ENCODE measurements at places on chromosomes 13 and 19.

GRCh38 chr13:44648392-44649103, 72.4 kb upstream of the TSC22D1 start:
- no peak for DNase-seq

- DNase-seq = no peak
Observed at GRCh38 chr13:47869776-47870175, 131.3 kb downstream of the SUCLA2 start.

GRCh38 chr19:5335593-5335992, 5.0 kb downstream of the PTPRS start:
- DNase-seq = no peak

- no peak for DNase-seq
Observed at GRCh38 chr19:45554481-45554880, 30.1 kb downstream of the OPA3 start.

- no peak for DNase-seq
Observed at GRCh38 chr13:103164251-103164650, 98.0 kb upstream of the SLC10A2 start.

DNA sequence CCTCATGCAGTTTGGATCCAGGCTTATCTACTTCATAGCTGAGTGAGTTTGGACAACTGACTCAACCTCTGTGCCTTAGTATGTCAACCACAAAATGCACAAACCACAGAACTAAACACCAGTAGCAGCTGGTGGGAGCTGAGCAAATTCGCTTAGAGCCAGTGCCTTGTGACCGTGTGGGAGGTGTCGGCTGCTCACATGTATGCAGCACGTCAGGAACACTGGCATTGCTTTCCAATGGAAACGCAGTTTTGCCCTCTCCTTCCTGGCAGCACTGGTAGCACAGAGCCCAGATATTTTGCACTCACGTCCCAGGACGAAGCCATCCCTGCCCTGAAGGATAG, 8.3 kb upstream of the NTN5 start:
- no peak for DNase-seq

- no peak for DNase-seq
Observed at GRCh38 chr13:98297051-98297450, 120.0 kb upstream of the RNF113B start.

DNA sequence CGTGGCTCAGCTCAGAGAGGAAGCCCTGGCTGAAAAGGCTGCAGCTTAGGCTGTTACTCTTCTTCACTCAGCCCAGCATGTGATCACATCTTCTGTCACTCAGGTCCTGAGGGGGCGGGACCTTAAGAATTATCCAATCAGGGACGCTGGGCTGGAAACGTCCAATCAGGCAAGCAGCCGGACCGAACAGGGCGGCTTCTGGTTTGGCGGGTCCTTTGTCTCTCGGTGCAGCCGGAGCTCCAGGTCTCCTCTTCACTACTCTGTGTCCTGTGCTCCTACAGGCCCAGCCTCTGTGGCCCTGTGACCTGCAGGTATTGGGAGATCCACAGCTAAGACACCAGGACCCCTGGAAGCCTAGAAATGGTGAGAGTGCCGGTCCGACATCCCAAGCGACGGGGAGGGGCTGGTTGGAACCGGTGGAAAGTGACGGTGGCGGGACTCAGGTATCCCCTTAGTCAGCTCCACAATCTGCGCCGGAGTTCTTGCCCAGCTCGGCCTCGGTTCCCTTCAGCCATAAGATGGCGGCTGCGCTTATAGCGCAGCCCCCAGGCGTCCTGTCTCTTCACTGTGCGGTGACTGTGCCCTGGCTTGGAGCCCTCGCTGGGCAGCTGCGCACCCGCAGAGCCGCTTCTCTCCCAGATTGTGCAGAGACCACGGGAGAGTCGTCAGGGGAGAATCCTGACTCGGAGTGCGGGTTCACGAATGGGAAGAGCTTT, at the start of gene ZNF93:
ZNF93 (plus strand) TSS at position 218 of the 716 bp plus-strand sequence; CDS start at position 361, 143 bp downstream.
- DNase-seq = peak; percentile 98

DNA sequence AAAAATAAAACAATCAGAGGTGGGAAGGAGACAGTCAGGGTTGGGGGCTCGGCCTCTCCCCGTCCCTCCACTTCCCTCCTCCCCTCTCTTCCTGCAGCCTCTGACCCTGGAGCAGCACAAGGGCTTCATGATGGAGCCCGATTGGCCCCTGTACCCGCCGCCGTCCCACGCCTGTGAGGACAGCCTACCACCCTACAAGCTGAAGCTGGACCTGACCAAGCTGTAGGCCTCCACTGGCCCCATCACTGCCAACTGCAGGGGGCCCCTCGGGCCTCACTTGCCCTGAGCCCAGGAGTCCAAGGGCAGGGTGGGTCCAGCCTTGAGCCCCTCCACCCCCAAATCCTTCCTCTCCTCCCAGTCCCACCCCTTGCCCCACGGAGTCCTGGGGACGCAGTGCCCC, 7.6 kb downstream of the TMEM59L start:
- DNase-seq = no peak

DNA sequence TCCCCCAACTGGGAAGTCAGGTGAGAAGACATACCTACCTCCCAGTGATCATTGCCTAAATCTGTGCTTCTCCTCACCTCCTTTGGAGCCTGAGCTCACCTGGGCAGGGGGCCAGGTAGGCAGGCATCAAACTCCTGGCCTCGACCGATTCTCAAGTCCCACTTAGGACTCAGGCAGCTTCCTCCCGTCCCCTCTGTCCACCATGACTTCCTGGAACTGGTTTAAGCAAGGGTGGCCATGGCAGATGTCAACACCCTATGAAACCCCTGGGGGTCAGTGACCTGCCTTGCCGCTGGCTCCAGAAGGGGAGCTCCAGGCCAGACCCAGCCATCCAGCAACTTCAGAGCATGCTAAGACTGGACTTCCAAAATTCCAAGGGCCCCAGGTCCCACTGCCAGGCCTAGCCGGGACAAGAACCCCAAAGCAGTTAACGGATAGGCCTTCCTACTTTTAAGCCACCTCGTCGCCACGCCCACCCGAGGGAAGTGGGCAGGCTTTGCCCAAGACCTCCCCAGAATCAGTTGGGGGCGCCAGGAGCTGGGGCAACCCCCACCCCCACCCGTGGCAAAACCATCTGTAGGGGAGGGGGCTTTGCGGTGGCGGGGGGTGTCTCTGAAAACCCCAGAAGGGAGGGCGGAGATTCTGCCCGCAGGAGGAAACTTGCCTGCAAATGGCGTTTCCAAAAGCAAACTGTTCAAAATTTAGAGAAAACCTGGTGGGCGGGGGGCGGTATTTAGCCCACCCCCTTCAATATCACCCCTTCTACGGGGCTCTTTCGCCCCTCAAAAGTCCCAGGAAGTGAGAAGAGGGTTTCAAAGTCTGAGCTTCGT, 657 bp downstream of the PLIN3 start:
- DNase-seq = peak; percentile 94

DNA sequence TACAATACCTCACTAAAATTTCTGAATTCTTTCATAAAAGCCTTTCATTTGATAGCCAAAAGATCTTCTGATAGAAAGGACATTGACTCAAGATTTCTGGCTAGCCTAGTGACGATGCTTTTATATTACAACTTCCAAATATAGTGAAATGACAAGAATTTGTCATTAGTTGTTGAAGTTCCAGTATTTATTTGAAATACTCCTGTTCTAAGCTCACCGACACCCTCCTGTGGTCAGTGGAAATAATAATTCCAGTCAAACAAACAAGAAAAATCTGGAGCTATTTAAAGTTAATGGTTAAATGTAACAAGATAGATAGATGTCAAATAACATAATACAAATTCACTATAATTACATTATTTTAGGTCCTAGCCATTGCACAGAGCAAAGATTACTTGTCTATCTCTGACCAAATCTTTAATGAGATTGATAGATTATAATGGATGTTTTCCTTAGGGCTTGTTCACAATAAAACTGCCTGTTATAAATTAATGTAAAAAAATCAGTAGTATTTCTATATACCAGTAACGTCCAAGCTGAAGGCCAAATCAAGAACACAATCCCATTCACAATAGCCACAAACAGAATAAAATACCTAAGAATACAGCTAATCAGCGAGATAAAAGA, 195.5 kb downstream of the RGCC start:
- DNase-seq = no peak

DNA sequence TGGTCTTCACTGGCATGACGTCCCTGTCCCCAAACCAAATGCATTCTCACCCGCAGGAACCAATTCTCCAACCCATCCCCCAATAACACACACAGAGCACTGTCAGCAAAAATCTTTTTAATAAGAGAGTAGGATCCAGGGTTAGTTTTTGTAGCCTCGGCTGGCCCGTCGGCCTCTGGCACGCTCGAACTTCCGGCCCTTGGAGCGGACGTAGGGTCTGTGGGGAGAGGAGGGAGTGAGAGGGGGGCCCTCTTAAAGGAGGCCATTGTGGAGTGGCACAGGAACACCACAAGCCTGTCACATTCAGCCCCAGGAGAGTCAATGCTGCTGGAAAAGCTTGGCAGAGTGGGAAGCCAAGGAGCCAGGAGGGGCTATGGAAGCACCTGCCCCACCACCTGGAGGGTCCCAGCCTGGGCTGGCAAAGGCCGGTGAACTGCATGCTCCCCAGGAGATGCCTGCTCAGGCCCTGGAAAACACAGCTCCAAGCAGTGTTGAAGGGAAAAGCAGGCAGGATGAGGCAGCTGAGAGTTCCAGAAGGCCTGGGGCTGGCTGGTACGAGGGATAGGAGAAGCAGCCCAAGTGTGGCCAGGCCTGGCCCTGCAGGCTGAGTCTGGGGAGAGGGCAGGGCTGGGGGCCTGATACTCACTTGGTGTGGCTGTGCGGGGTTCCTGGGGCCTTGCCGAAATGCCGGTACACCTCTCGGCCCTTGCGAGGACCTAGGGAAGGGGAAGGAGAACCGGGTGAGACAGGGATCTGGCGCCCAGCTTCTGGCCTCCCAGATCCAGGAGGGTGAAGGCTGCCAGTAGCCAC, 560 bp upstream of the FAM83E start:
- no peak for DNase-seq

DNA sequence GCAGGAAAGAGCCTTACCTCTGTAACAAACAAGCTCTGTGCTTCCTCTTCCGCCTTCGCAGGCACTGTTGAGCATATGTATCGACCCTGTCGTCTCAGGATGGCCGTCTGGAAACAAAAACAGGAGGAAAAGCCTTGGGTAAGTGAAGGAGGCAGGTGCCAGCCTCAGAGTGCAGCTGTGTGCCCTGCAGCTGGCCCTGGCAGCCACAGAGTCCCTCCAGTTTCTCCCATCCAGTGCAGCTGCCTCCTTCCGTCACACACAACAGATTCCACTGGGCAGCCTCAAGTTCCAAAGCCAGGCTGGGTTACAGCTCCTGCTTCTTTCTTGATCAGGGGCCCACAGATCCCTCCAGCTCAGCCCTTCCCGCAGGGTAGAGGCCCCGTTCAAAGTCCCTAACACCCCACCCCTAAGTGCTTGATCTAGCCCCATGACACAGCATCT, 47.7 kb downstream of the DOCK9 start:
- DNase-seq = no peak

DNA sequence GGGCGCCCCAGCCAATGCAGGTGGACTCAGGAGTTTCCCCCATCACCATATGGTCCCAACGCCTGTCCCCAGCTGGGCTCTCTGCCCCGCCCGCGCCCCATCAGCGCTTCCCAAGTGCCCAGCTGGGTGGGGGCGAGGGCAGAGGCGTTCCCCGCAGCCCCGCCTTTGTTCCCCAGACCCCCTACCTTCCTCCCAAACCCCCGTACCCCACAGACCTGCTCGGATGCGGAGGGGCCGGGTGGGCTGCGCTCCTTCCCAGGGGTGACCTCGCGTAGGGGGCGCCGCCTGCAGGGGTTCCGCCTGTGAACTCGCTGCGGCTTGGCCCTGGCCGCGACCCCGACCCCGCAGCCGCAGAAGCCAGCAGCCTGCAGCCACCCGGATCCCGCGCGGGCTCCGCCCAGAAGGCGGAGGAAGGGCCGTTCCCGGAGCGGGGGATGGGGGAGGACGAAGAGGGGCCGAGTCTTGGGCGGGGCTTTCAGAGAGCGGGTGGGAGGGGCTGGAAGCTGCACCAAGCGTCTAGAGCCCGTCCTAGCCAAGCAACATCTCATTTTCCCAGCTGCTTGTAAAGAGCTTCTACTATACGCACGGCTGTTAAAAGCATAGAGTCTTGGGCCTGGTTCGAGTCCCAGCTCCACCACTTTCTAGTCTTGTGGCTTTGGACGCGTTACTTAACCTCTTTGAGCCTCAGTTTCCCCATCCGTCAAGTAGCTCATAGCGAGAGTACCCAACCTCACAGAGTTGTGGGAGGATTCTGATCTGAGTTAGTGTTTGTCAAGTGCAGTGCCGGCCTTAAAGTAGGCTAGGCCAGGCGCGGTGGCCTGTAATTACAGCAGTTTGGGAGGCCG, at the start of gene RAB3D:
RAB3D (minus strand) TSS at position 404 of the 845 bp plus-strand sequence. CDS start 2,258 bp downstream, outside the sequence.
- peak; percentile 91 for DNase-seq

DNA sequence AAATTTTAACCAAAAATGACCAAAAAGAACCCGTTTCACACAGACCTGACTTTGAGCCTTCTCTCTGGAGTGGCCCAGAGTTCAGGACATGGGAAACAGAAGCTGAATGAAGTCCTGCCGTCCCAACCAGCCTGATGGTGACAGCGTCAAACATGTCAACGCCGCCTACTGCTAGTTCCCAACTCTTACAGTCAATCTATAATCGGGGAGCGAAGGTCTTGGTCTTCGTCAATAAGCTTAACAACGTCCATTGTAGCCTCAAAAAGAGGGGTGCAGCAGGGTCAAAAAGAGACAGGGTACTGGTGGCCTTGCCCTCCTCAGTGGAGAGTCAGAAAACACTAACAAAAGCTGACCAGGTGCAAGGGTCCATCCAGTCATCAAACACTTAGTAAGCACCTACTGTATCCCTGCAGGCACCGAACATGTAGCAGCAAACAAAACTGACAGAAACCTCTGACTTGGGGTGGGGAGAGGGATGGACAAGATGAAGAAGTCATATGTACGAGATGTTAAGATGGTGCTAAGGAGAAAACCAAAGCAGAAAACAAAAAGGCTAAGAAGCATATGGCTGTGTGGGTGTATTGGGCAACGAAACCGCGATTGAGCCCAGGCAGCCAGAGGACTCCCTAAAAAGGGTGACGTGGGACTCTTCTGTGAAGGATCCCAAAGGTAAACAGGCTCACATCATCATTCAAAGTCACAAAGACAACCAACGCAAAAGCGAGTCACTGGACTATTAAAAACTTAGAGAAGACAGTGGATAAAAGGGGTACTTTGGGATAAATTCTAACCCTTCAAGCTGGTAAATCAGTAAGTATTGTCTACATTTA, 12.0 kb downstream of the MLLT1 start:
- DNase-seq = no peak

DNA sequence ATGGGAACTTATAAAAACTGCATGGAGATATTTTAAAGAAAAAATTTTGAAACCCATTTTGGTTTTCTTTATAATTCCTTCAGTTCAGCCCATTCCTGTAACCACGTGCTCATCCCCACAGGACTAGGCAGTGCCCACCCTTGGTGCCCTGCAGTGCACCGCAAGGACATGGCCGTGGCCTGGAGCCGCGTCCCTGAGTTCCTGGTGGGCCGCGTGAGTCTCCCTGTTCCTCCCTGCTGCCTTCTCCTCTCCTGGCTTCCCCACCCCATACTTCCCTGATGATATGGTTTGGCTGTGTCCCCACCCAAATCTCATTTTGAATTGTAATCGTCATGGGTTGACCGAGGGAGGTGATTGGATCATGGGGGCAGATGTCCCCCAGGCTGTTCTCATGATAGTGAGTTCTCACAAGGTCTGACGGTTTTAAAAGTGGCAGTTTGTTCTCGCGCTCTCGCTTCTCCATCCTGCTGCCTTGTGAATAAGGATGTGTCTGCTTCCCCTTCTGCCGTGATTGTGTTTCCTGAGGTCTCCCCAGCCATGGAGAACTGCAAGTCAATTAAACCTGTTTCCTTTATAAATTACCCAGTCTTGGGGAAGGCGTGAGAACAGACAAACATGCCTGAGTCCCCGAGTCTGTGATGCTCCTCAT, 31.6 kb upstream of the TFDP1 start:
- DNase-seq = peak; percentile 68

- no peak for DNase-seq
Observed at GRCh38 chr13:90362707-90363106, 984.8 kb upstream of the MIR17HG start.

Measured in lower leg skin (tissue), 4 donors.